Smooth muscle cell of the umbilical artery (primary cell): ENCODE measurements at places on chromosomes 7 and 10. TPM values are rescaled to one million over a fixed set of nuclear protein-coding genes. Genes with fewer than 3 reads are reported as not detected.

The MEOX2 gene
- under 0.01 TPM in 1 of 2 replicates, not detected in the other for total RNA-seq

The UCMA gene
- not detected in 2 replicates for total RNA-seq

The CAMK2B gene
- not detected in 2 replicates for total RNA-seq

The EXOC6 gene
- 7.4 and 10.3 TPM in 2 replicates for total RNA-seq

The ADGRA1 gene
- not detected in 2 replicates for total RNA-seq

The CREB5 gene
- 1.8 and 4.5 TPM in 2 replicates for total RNA-seq

The ENO4 gene
- total RNA-seq = under 0.01 and 0.05 TPM in 2 replicates

The HOXA2 gene
- 0.30 and 0.32 TPM in 2 replicates for total RNA-seq

The MMS19 gene
- 59.7 and 84.2 TPM in 2 replicates for total RNA-seq

The MBL2 gene
- not detected in 2 replicates for total RNA-seq

The MYOZ1 gene
- total RNA-seq = 0.05 and 0.30 TPM in 2 replicates

The VSTM2A gene
- total RNA-seq = not detected in 2 replicates

The NOS3 gene
- 2.1 and 6.5 TPM in 2 replicates for total RNA-seq

The ADARB2 gene
- total RNA-seq = not detected in 2 replicates

The TNS3 gene
- 78.2 and 113 TPM in 2 replicates for total RNA-seq

The FAM13C gene
- 0.59 and 1.2 TPM in 2 replicates for total RNA-seq

The AP3M1 gene
- 26.7 and 40.9 TPM in 2 replicates for total RNA-seq

The CLCN1 gene
- total RNA-seq = not detected in 2 replicates

The SCRN1 gene
- total RNA-seq = 104 and 123 TPM in 2 replicates

The ABCB1 gene
- 0.05 TPM in 1 of 2 replicates, not detected in the other for total RNA-seq

The PAX4 gene
- not detected in 2 replicates for total RNA-seq

The MBLAC1 gene
- 1.8 and 2.2 TPM in 2 replicates for total RNA-seq

The NODAL gene
- total RNA-seq = not detected in 2 replicates

The SFTPA1 gene
- not detected in 2 replicates for total RNA-seq

The GRM3 gene
- total RNA-seq = not detected in 2 replicates

The CNPY1 gene
- not detected in 2 replicates for total RNA-seq

The OPALIN gene
- total RNA-seq = not detected in 2 replicates

The PRKCQ gene
- under 0.01 and 0.55 TPM in 2 replicates for total RNA-seq

The HOXA13 gene
- 6.8 and 10.0 TPM in 2 replicates for total RNA-seq

The HMX2 gene
- total RNA-seq = not detected in 2 replicates

The RAB19 gene
- total RNA-seq = not detected in 2 replicates

The GPR85 gene
- total RNA-seq = 2.6 and 4.8 TPM in 2 replicates

The OPN4 gene
- total RNA-seq = 0.14 TPM in 1 of 2 replicates, not detected in the other

The AKR1D1 gene
- not detected in 2 replicates for total RNA-seq

The ZNF511 gene
- 14.1 and 16.0 TPM in 2 replicates for total RNA-seq

The ITPRID1 gene
- not detected in 2 replicates for total RNA-seq

The NOLC1 gene
- 19.6 and 60.2 TPM in 2 replicates for total RNA-seq

The TMEM270 gene
- not detected in 2 replicates for total RNA-seq

The GNGT1 gene
- not detected in 2 replicates for total RNA-seq

The ERV3-1 gene
- 10.1 and 11.9 TPM in 2 replicates for total RNA-seq

The NFE2L3 gene
- 72.5 and 101 TPM in 2 replicates for total RNA-seq

The SPDYE5 gene
- not detected in 2 replicates for total RNA-seq

The ZCWPW1 gene
- 1.1 and 1.2 TPM in 2 replicates for total RNA-seq

The NPFFR1 gene
- total RNA-seq = not detected in 2 replicates

The TCERG1L gene
- not detected in 2 replicates for total RNA-seq

The BCL7B gene
- total RNA-seq = 14.8 and 18.6 TPM in 2 replicates

The MCM10 gene
- 0.89 and 7.2 TPM in 2 replicates for total RNA-seq

The AGR2 gene
- not detected in 2 replicates for total RNA-seq

The FANK1 gene
- 4.5 and 4.6 TPM in 2 replicates for total RNA-seq

The UNCX gene
- total RNA-seq = not detected in 2 replicates

The NEUROG3 gene
- total RNA-seq = not detected in 2 replicates

The GIMAP5 gene
- total RNA-seq = not detected in 2 replicates

The VPS37D gene
- total RNA-seq = 3.0 and 5.9 TPM in 2 replicates

The CYP2E1 gene
- total RNA-seq = 0.60 and 0.89 TPM in 2 replicates

The LBX1 gene
- total RNA-seq = not detected in 2 replicates

The TLL2 gene
- total RNA-seq = under 0.01 and 0.60 TPM in 2 replicates

The ZNF485 gene
- total RNA-seq = 2.1 and 3.9 TPM in 2 replicates

The PRSS37 gene
- not detected in 2 replicates for total RNA-seq
